NCI-H2171 treated with DMSO at 0.1 percent for 48 hours (cell line): ENCODE measurements at places on chromosomes 4 and X.

DNA sequence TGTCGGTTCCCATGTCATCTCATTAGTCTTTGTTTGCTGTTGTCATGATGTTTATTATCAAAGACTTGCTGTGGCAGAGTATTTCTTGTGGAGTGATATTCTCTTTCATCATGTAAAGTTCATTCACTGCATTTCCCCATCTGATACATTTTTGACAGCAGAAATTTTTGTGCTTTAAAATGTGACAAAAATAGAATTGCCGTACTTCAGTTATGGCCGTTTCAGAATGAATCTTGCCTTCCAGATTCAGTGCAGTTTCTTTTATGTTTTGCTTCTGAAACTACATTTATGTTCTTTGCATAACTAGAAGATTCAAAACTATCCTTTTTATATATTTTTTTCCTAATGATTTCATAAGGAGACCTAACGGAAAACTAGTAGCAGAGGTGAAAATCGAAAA is 10.0 kb downstream of the CSTF2 start:
- no peak for DNase-seq

GRCh38 chr4:90159193-90159592 is 32.0 kb downstream of the CCSER1 start:
- DNase-seq = no peak

GRCh38 chr4:8853249-8853648 is 18.4 kb downstream of the HMX1 start:
- no peak for DNase-seq

- no peak for DNase-seq
Observed at GRCh38 chrX:40578039-40578695, 2.6 kb upstream of the ATP6AP2 start.

DNA sequence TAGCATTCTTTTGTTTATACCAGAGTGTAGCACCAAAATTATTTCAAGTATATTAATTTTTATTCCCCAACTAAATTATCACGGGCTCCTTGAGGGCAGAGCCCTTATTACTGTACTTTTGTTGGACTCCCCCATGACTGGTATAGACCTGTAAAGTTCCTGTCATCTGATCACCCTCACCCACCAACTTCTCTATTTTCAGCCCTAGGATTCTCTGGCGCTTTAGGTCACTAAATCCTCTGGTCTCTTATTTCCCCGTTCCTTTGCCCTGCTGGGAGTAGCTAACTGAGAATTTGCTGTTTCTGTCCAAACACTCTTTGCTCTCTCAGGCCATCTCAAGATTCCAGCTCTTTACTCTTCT is 3.2 kb upstream of the XKRX start:
- DNase-seq = no peak

DNA sequence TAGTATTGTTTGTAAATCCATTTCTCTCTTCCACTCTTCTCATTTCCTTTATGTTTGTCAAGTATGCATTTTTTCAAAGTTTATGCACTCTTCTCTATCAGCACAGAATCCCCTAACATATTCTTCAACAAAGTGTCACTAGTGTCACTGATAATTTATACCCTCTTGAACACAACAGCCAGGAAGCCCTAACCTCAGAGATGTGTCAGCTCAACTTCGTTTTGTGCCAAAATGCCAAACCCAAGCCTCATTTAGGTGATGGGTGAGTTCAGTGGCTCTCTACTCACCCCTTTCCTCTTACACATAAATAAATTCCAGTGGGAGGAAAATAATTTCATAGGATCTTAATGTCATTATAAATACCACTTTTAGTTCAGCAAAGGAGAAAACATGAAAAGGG is 22.4 kb upstream of the P2RY10 start:
- no peak for DNase-seq

- peak; percentile 51 for DNase-seq
Observed at GRCh38 chrX:75156531-75156945, 455 bp upstream of the ABCB7 start.

DNA sequence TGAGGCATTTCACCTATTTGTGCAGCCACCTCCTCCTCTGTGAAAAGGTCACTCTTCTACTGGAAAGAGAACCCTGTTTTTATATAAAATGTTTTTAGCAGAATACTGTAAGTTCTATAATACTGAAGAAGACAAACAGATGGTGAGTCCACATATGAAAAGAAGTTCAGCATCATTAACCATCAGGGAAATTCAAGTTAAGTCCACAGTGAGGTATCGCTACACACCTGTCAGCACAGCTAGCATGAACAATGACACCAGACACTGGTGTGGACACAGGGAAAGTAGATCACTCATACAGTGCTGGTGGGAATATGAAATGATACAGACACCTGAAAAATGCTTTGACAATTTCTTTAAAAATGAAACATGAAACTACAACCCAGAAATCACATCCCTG is 133.0 kb downstream of the MAD2L1 start:
- peak; percentile 55 for DNase-seq

- DNase-seq = no peak
Observed at GRCh38 chr4:34534916-34535315, 1709.4 kb downstream of the ARAP2 start.

GRCh38 chr4:28788929-28789490 is 1928.4 kb downstream of the STIM2 start:
- peak; percentile 42 for DNase-seq

DNA sequence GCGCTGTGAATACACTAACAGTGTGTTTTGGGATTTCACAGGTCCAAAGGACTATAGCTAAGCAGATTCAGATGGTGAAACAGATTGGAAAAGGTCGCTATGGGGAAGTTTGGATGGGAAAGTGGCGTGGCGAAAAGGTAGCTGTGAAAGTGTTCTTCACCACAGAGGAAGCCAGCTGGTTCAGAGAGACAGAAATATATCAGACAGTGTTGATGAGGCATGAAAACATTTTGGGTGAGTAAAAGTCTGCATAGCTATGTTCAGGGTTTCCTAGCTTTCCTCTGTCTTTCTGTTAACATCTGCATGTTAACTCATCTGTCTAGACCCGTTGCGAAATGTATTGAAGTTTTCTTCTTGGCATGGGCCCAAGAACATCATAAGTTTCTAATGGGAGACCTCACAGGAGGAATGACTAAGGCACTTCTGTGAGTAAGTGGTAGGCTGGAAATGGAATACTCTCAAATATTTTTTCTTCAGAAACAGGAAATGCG is 372.1 kb downstream of the BMPR1B start:
- no peak for DNase-seq

DNA sequence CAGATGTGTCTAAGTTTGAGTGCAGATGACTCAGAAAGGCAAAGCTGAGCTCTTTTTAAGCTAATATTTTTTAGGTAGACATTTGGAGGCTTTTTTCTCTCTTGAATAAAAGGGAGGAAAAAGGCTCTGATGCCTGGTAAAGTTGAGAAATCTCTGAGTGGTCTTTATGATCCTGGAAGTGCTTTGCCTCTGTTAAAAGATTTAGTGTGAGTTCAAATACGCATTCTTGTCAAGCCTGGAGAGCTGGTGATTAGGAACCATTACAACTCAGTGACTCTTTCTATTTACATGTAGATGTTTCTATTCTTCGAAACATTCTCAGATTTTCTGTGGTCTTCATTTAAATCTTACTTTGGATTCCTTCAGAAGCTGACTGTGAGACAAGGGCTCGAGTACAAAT is 143.4 kb upstream of the MED14 start:
- no peak for DNase-seq

GRCh38 chr4:30840571-30840970 is 120.4 kb downstream of the PCDH7 start:
- DNase-seq = no peak

DNA sequence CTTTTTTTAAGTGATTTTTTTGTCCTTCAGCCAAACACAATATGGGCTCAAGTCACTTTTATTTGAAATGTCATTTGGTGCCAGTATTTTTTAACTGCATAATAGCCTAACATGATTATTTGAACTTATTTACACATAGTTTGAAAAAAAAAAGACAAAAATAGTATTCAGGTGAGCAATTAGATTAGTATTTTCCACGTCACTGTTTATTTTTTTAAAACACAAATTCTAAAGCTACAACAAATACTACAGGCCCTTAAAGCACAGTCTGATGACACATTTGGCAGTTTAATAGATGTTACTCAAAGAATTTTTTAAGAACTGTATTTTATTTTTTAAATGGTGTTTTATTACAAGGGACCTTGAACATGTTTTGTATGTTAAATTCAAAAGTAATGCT is 62.1 kb downstream of the EDNRA start:
- no peak for DNase-seq

- no peak for DNase-seq
Observed at GRCh38 chr4:1851160-1851559, 4.8 kb downstream of the LETM1 start.

DNA sequence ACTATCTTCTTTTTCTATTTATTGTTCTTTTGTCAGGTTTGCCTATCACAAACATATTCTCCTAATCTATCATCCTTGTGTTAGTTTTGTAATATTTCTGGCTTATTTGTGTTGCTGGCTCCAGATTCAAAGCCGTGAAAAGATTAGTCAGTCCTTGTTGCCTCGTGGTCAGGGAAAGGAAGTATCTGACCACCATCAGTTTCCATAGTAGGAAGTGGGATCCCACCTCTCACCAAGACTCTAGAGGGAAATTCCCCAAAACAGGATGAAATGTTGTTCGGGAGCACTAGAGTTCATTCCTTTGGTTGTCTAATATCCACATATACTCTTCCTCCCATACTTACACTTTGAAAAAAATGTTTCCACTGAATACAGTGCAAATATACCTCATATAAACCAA is 131.0 kb upstream of the HUWE1 start:
- no peak for DNase-seq

- DNase-seq = peak; percentile 66
Observed at GRCh38 chr4:158079661-158080060, 93.2 kb downstream of the GASK1B start.

- no peak for DNase-seq
Observed at GRCh38 chr4:25527034-25527433, 128.6 kb upstream of the SLC34A2 start.

- no peak for DNase-seq
Observed at GRCh38 chr4:139825523-139826014, 159.9 kb downstream of the MGST2 start.

DNA sequence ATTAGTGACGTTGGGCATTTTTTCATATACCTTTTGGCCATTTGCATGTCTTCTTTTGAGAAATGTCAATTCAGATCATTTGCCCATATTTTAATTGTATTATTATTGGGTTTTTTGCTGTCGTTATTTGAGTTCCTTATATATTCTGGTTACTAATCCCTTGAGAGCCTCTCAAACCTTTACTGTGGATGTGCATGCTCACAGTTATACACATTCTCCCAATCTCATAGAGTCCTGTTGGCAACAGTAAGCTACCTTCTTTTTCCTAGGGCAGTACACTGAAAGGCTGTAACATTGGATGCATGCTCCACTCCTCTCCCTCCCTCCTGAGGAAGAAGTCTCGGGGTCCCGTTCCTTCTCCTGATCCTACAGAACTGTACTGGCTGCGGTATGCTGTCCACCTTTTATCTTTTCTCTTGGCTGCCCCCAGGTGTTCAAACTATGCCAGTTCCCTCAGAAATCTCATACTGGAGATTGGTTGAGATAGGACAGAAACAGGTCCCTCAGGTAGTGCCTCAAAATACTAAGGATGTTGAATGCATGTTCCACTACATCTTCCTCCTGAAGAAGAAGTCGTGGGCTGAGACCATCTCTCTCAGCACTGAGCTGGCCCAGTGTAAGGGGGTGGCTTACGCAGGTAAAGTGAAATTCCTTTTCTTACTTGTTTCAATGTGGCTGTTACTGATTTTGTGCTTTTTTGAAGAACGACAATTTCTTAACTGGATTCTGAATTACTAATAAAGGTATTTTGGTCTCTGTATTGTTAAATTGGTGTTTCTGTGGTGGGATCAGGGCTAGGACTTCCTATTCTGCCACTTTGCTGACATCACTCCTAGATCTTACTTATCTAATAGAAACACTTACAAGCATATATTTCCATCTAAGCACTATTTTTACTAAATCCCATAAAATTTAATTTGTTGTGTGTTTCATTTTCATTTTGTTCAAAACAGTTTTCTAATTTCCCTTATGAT is 145.4 kb upstream of the HUWE1 start:
- peak; percentile 12 for DNase-seq

GRCh38 chr4:6422105-6422504 is 50.3 kb downstream of the PPP2R2C start:
- DNase-seq = no peak

- no peak for DNase-seq
Observed at GRCh38 chrX:128653524-128654060, 601.4 kb upstream of the ACTRT1 start.

- DNase-seq = no peak
Observed at GRCh38 chr4:12123707-12124106, 695.0 kb upstream of the HS3ST1 start.

DNA sequence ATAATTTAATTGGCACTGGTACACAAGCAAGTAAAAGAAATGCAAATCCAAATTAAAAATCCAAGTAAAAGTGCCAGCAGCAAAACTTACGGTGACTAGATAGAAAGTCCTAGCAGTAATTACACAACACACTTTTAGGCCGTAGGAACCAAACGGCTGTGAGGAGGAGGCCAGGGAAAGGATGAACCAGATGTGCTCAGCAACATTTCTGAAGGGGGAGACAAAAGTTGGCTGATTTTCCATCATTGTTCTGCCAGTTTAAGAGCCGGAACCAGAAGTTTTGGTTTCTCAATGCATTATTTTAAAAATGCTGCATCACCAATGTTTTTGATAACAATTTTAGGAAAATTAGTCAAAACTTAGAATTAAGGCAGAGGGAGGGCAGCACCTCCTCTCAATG is 68.7 kb upstream of the ENPP6 start:
- DNase-seq = no peak

DNA sequence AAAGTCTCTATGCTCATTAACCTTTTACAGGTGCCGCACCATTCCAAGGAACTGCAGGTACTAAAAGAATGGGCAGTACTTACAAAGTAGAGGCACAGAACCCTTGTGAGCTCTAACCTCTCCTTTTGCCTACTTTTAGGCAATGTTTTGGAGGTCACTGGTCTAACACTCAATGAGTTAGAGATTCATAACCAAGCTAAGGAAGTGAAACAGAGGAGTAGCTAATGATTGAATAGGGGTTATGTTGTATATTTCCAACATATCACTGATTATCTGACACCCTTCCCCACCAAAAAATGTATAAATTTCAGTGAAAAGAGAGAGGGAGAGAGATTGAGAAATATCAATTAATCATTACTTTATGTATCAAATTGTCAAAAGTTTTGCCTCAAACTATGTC is 269.3 kb downstream of the PCDH7 start:
- DNase-seq = no peak

DNA sequence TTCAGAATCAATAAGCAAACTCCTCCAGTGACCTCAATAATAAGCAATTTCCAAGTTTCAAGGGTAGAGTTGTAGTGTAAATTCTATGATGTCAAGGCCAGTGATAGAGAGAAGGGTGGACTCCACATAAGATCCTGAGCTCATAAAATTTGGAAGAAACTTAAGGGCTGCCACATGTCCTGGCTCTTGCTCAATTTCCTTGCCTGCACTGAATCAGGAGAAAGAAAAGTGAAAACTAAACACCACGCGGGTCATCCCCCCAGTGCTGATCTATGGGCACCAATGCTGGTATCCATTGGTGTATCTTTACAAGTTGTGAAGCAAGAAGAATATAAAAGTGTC is 392.0 kb upstream of the INTU start:
- DNase-seq = no peak

- DNase-seq = no peak
Observed at GRCh38 chrX:49089553-49089952, 9.9 kb upstream of the WDR45 start.
